ENCODE measurements at places on chromosomes 7 and 10. TPM values are rescaled to one million over a fixed set of nuclear protein-coding genes. Genes with fewer than 3 reads are reported as not detected.

- DNase-seq: no peak
These were observed 8.8 kb downstream of the NOS3 start for GRCh38 chr7:150999497-151000230.

The ABCC2 gene
- 6.8 TPM for total RNA-seq

DNA sequence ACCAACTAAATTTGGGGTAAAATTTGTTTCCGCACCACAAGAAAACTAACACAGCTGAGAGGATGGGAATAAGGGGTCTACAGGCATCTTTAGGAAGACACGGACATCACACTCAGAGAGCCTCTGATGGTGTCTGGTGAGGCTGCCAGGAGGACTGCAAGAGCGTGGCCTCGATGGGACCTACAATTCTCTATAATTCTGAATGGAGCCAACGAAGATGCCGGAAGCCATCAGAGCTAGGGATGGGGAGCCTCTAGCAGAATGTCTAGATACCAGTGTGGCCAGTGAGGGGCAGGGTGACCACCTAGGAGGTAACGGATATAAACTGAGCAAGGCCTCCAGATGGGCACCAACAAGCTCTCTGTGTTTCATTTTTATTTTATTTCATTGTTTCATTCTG is 7.5 kb downstream of the GRID1 start:
- no peak for DNase-seq

DNA sequence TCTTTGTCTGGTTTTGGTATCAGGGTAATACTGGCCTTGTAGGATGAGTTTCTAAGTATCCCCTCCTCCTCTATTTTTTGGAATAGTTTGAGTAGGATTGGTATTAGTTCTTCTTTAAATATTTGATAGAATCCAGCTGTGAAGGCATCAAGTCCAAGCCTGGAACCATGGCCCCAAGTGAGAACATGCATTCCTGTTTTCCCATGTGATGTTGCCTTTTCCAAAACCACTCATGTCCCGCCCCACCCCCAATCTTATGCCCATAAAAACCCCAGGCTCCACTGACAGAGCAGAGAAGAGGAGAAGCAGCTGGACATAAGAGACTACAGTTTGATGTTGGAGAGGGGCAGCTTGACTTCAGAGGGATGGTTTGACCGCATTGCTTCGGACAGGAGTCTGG is 71.2 kb downstream of the MINPP1 start:
- DNase-seq: no peak

DNA sequence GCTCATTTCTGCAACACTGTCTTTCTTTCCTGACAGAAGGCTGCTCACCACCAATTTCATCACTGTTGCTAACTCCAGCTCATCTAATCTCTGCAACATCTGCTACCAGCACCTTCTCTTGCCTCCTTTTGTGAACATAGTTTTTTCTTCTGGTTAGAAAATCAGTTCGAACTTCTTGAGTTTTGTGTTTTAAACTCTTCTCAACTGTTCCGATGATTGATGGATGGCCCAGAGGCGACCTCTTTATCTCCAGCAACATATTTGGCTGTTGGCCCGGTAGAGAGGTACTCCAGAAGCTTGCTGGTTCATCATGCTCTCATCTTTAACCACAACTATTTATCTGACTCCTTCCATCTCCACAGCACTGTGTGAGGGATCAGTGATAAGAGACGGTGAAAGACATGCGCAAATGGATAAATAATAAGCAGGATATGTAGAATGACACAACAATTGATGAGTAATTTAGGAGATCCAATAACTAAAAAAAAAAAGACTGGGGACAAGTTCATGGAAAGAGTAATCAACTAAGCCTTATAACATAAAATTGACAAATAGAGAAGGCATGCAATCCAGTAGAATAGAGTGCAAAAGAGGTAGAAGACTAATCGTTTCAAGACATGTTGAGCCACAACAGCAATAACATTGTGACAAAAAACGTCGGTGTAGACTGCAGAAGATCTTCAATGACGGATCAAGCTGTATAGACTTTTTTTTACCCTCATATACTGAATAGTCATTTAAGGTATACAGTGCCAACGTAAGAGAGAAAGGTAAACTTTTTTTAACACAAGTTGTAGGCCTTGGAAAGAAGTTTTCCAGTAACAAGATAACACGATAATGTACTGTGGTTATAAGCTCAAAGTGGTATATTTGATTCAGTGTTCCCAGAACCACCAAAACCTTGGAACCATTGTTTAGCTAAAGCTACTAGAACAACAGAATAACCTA is 152.2 kb downstream of the CRPPA start:
- no peak for DNase-seq

DNA sequence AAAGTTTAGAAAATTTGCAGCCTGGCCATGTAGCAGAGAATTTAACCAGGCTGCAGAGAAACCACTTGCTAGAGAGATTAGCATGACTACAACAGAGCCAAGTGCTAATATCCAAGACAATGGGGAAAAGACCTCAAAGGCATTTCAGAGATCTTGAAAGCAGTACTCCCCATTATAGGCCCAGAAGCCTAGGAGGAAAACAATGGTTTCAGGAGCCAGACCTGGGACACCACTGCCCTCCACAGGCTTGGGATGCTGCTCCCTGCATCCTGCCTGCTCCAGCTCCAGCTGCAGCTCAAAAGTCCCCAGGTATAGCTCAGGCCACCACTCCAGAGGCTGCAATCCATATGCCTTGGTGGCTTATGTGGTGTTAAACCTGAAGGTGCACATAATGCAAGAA is 101.5 kb upstream of the TMEM72 start:
- no peak for DNase-seq
